ENCODE measurements at places on chromosomes 4 and X. TPM values are rescaled to one million over a fixed set of nuclear protein-coding genes. Genes with fewer than 3 reads are reported as not detected.

GRCh38 chrX:13340182-13340791 lies 20.4 kb upstream of the ATXN3L start:
- DNase-seq = no peak
- no peaks in the 10 kb centered on the region for H3K27me3 ChIP-seq
- no peak overlapping the region for H3K27ac ChIP-seq
- no peaks in the 10 kb centered on the region for H3K36me3 ChIP-seq
- no peak overlapping the region for H3K4me3 ChIP-seq
- H3K4me1 ChIP-seq = no peaks in the 10 kb centered on the region

CLDN34 gene
- total RNA-seq = 0.22 TPM

GRIA2 gene
- not detected for total RNA-seq

DNA sequence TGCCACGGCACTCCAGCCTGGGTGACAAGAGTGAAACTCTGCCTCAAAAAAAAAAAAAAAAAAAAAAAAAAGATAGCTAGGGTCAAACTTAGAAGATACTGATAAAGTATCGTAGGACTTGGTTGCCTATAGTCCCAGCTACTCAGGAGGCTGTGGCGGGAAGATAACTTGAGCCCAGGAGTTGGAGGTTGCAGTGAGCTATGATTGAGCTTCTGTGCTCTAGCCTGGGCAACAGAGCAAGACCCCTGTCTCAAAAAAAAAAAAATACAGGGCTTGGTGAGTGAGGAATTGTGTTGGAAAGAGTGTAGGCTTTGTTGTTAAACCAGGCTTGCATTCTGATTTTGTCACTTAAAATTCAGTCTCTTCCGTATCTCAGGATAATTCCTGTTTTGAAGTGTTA lies 6.2 kb downstream of the TAF1 start:
- H3K36me3 ChIP-seq = peaks cover 36% of the 10 kb centered on the region
- no peak overlapping the region for H3K27ac ChIP-seq
- no peak overlapping the region for H3K4me3 ChIP-seq
- H3K27me3 ChIP-seq = no peaks in the 10 kb centered on the region
- H3K4me1 ChIP-seq = peaks cover 7% of the 10 kb centered on the region

HMX1 gene
- not detected for total RNA-seq

XAGE2 gene
- total RNA-seq = not detected

DNA sequence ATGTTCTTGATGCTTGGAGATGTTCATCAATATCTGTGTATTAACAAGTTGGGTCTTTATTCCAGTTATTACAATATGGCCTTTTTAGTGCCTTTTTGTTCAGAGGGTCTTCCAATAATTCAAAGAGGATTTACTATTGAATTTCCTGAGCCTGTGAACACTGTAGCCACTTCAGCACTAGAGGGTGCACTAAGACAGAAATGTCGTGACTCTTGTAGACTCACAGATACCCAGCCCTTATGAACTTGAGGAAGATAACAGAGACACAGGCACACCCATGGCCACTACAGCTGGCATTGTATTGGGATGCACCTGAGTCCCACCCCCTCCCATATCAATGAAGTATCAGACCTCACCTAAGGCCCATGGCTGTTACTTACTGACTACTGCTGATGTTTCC lies 54.4 kb upstream of the ACTRT1 start:
- no peak overlapping the region for H3K4me3 ChIP-seq
- no peak overlapping the region for H3K27ac ChIP-seq
- H3K4me1 ChIP-seq = no peaks in the 10 kb centered on the region
- H3K36me3 ChIP-seq = no peaks in the 10 kb centered on the region
- no peaks in the 10 kb centered on the region for H3K27me3 ChIP-seq
- DNase-seq = no peak
